8988T (cell line): ENCODE measurements at places on chromosomes 6 and 20.

DNA sequence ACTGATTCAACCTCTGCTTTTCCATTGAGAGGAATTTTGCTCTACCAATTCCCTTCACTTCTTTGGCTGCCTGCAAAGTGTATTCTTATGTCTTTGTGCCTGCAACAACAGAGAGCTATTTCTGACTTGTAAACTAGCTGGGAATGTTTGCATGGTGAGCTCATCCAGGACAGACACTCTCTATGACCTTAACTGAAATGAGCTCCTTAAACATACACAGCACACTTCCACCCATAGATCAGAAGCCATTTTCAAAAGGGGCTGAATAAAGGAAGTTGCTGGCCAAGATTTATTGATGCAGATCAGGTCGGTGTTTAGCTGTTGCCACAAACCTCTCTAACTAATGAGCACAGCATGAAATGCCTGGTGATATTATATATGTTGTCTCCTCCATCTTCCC, 377.7 kb downstream of the BTBD9 start:
- DNase-seq: no peak

- DNase-seq: no peak
These were observed 33.1 kb upstream of the MCUR1 start for GRCh38 chr6:13847326-13848050.

DNA sequence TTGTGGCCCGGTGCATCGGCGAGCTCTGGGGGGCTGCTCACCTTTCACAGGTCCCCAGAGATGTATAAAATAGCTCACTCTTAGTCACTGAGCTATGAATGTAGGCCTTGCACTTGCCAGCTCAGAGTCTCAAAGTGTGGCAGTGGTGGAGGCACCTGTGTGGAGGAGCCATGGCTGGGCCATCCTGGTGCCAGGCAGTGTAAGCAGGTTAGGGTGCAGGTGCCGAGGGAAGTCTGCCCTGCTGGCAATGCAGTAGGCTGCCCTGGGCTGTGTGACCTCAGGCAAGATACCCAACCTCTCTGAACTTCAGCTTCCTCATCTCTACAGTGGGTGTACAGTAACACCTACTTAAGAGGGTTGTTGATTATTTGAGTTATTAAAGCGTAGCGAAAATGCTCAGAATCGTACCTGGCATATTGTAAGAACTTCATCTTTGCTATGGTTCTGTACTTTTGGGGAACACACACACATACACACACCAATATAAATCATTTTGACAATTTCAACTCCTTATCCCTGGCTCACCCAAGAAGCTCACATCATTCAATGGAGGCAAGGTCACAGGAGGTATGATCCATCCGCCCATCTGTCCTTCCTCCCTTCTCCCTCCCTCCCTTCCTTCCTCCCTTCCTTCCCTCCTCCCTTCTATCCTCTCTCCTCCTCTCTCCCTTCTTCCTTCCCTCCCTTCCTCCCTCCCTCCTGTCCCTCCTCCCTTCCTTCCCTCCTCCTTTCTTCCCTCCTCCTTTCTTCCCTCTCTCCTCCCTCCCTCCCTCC, 66.8 kb upstream of the STX16 start:
- no peak for DNase-seq

DNA sequence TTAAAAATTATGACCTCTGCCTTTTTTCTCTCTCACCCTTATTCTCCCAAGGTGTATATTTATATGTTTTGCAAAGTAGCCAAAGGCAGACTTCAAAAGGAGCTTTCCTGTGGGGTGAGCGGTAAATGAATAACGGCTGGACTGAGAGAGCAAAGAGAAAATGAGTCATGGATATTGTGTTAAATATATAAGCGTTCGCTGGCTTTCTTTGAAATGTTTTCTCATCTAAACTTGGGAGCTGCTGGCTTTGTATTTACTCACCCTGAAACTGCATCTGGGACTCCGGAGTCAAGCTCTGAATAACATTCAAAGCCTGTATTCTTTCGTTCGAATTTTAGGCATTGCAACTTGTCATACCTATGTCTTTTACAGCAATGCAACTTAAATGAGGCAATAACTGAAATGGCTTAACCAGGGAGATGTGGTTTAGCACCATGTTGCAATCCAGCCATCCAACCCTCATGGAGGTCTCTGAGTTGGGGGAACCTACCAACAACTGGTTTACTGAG, 32.0 kb downstream of the ATXN1 start:
- DNase-seq: no peak

- no peak for DNase-seq
These were observed 89.2 kb upstream of the HIVEP1 start for GRCh38 chr6:11922901-11923300.

- no peak for DNase-seq
These were observed 324.3 kb downstream of the QKI start for GRCh38 chr6:163738725-163739407.

DNA sequence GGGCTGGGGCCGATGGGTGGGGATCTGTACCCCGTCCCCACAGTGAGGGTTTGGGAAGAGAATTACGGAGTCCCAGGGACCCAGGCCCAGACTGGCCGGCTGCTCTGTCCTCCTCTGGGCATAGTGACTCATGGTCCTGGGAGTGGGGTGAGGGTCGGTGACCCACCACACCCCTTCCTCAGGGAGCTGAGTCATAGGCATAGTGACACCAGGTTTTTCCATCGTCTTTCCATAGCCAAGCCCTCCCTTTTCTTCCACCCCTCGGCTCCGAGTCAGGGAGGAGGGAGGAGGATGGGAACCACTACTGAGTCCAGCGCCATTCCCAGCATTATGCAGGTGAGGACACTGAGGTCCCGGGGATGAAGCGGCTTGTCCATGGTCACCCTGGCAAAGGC, 8.9 kb downstream of the CYP21A2 start:
- DNase-seq: no peak

DNA sequence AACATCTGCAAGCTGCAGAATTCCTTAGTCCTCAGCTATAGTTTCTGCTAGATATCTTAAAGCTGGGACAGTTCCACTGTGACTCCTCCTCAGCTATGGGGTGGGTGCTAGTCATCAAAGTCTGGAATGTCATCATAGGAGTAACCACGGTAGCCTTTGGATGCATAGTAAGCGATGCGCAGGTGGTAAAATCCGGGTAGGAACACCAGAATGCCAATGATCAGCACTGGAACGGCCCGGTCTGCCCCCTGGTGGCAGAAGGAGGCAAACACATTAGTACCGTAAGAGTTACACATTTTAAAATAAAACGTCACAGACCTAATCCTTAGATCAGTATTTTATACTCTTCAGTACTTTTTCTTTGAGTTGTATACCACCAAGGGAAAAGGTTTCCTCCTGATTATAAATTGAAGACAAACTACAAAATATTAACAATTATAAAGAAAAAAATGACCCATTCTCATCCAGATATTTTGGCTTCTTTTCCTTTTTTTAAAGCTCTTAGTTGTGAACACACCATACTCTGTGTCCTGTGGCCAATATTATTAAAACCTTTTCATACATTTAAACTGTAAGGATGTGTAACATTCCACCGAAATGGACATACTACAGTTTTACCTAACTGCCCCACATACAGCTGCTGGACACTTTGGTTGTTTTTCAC, 18.9 kb downstream of the PCNA start:
- DNase-seq: no peak

- DNase-seq: no peak
These were observed 43.9 kb upstream of the QKI start for GRCh38 chr6:163370464-163371117.

DNA sequence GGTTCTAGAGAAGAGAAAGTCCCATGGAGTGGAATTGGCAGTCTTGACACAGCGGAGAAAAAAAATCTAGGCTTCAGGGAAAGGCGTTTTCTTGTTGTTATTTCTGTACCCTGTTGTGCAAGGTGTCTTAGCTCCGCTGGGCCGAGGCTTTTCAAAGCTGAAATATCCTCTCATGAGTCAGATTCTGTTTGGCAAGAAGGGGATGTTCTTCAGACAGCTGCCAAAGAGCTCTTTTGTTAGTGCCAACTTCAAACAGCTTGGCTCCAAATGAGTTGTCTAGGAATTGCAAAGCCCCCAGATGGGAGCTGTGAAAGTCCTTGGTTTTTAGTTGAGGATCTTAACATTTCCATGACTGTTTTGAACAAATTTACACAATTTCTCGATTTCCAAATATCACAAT, 45.6 kb downstream of the LRRN4 start:
- no peak for DNase-seq

- DNase-seq: no peak
These were observed 85.7 kb downstream of the DCDC2 start for GRCh38 chr6:24272148-24272547.

- DNase-seq: no peak
These were observed 12.9 kb upstream of the ADTRP start for GRCh38 chr6:11791354-11792107.

- no peak for DNase-seq
These were observed 342.7 kb downstream of the ESR1 start for GRCh38 chr6:152150196-152150595.

DNA sequence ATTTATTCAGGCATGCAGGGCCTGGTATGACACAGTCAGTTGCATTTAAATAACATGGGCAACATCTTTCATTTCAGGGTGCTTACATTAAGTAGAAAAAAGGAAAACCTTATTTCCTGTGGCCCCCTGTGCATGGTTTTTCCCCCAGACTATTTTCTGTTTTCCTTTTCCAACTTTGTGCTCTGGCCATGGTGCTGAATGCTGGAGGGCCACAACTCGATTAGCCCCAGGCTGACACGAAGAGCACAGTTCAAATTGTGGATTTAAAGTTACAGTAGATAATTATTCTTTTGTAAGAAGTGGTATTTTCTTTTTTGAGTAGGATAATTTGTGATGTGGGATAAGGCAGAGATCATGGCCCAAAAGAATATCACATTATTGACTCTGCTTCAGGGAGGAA, 332.0 kb downstream of the HAO1 start:
- DNase-seq: no peak

- no peak for DNase-seq
These were observed 66.6 kb downstream of the JARID2 start for GRCh38 chr6:15312500-15312899.

- no peak for DNase-seq
These were observed 2.7 kb downstream of the CST9L start for GRCh38 chr20:23565503-23566045.

DNA sequence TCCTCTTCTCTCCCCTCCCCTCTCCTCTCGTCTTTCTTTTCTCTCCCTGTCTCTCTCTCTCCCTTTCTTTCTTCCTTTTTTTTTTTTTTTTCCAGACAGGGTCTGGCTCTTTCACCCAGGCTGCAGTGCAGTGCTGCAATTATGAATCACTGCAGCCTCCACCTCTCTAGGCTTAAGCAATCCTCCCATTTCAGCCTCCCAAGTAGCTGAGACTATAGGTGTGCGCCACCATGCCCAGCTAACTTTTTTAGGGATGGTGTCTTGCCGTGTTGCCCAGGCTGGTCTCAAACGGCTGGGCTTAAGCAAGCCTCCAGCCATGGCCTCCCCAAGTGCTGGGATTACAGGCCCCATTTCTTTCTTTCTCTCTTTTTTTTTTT, 59.9 kb upstream of the NCOA3 start:
- DNase-seq: no peak

DNA sequence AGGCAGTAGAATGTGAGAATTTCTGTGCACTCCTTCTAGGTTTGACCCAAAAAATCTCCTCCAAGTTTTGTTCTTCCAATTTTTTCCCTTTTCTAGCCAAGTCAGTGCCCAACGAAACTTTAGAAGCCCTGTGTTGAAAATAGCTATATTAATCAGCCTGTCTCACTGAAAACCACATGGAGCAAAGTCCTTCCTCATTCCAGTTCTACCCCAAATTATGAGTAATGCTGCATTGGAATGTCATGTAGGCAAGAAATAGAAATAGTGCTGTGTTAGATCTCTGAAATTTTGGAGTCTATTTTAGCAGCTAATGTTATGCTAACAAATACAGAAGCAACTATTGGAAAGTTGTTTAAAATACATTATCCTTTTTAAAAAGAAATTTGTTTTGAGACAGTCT, 725.5 kb downstream of the TBC1D32 start:
- no peak for DNase-seq

DNA sequence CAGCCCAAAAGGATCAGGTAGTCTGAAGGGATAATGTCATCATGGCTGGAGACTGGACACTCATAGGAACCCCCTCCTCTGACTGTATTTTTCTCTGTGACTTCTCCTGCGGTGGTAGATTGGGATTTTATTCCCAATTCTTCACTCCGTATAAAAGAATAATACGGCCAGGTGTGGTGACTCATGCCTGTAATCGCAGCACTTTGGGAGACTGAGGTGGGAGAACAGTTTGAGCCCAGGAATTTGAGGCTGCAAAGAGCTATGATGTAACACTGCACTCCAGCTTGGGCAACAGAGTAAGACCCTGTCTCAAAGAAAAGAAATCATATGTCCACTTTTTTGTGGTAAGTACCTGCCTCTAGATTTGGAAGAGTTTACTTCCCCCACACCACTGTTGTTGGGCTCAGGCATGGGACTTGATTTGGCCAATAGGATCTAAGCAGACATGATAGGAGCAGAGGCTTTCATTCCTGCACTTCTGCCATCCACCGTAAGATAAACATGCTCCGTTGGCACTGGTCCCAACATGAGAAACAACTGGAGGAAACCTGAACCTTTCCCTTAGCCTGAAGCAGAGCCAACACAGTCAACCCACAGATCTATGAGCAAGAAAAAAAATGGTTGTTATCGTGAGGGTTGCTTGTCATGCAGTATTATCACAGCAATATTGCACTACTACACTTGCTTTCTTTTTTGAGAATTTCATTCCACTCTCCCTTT, 82.0 kb downstream of the JPH2 start:
- no peak for DNase-seq

DNA sequence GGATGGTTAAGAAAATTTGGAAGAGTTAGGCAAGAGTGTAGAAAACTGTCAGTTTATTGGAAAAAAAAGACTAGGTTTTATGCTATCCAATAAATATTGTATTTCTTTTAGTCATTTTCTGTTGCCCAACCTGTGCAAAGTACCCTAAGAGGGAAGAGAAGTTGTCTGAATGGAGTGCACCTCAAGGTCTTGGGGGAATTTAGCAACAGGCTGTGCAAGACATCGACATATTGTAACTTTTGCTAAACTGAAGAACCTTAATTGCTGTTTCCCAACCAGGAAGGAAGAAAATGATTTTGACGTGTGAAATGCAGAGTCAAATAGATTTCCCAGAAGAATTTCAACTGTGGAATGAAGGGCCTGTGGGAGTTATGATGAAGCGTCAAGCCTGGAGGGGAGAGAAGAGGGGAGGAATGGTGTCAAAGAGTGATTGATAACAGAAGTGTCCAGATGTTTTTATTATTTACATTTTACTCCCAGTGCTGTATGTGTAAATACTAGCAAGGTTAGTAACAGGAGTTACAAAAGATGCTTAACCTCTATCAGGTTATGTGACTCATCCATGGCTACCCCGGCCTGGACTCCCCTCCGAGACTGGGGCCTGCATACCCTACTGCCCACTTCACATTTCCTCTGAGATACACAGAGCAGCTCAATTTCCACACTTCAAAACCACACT, 246.8 kb downstream of the MYLK4 start:
- no peak for DNase-seq

- DNase-seq: no peak
These were observed 60.7 kb upstream of the SHLD1 start for GRCh38 chr20:5689463-5689862.

GRCh38 chr20:59811681-59812171, 121.7 kb downstream of the SYCP2 start:
- no peak for DNase-seq

- no peak for DNase-seq
These were observed 272.7 kb upstream of the PLCB4 start for GRCh38 chr20:8796088-8796660.

GRCh38 chr6:75196081-75196687, 9.7 kb downstream of the COL12A1 start:
- DNase-seq: no peak
